Osteocyte (in vitro differentiated cells): ENCODE measurements at places on chromosomes 2 and 18. TPM values are rescaled to one million over a fixed set of nuclear protein-coding genes. Genes with fewer than 3 reads are reported as not detected.

DNA sequence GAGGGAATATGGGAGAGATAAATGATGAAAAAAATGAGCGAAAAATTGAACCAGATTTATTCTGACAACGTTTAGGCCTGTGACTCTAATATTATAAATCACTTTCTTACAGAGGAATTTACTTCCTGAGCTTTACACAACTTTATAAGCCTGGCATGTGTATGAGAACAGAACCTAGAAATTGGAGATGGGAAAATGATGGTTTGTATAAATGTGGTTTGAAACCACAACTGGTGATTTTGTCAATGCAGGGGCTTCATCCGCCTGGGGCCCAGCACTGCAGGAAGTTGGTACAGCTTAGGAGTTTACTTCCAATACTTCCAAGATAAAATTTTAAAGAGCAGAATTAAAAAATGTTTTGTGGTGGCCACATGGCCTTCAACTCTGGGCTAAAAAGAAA lies 82.3 kb downstream of the VAPA start:
- H3K27me3 ChIP-seq = peaks cover 20% of the 10 kb centered on the region
- peaks cover 7% of the 10 kb centered on the region for H3K36me3 ChIP-seq
- H3K4me1 ChIP-seq = no peaks in the 10 kb centered on the region

GRCh38 chr2:207501802-207502576 lies 27.8 kb upstream of the CREB1 start:
- no peak overlapping the region for H3K4me3 ChIP-seq
- peaks cover 55% of the 10 kb centered on the region for H3K4me1 ChIP-seq
- DNase-seq = no peak
- no peak overlapping the region for H3K27ac ChIP-seq

GRCh38 chr2:233458826-233459225 lies 104.5 kb downstream of the DGKD start:
- no peaks in the 10 kb centered on the region for H3K4me1 ChIP-seq
- H3K4me3 ChIP-seq = no peak overlapping the region
- H3K27me3 ChIP-seq = no peaks in the 10 kb centered on the region
- DNase-seq = no peak
- H3K27ac ChIP-seq = no peak overlapping the region

DNA sequence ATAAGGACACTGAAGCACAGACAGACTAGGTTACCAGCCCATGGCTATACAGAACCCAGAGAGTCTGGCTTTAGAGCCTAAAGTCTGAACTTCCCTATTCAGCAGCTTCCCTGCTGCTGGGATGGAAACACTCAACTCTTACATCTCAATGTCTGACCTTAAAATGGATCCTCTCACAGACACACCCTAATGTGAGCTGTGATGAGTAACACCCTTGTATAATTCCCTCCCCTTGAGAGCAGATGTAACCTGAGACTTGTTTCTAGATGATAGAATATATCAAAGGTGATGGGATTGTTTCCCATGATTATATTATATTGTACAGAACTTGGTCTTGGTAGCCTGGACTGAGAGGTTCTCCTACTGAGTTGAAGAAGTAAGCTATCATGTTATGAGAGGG lies 577.1 kb upstream of the KLHL29 start:
- no peak overlapping the region for H3K27ac ChIP-seq
- H3K4me3 ChIP-seq = no peak overlapping the region
- no peaks in the 10 kb centered on the region for H3K36me3 ChIP-seq
- no peak for DNase-seq
- no peaks in the 10 kb centered on the region for H3K27me3 ChIP-seq

C2orf15 gene
- total RNA-seq = 0.26 TPM in 1 of 2 replicates, not detected in the other

TSPYL6 gene
- total RNA-seq = not detected in 2 replicates

CYP26B1 gene
- 0.89 and 1.3 TPM in 2 replicates for total RNA-seq

PLCL1 gene
- 1.2 and 1.3 TPM in 2 replicates for total RNA-seq

GRCh38 chr18:21272016-21272579 lies 30.1 kb downstream of the GREB1L start:
- H3K4me1 ChIP-seq = no peaks in the 10 kb centered on the region
- H3K27me3 ChIP-seq = peaks cover 15% of the 10 kb centered on the region
- no peak for DNase-seq

DNA sequence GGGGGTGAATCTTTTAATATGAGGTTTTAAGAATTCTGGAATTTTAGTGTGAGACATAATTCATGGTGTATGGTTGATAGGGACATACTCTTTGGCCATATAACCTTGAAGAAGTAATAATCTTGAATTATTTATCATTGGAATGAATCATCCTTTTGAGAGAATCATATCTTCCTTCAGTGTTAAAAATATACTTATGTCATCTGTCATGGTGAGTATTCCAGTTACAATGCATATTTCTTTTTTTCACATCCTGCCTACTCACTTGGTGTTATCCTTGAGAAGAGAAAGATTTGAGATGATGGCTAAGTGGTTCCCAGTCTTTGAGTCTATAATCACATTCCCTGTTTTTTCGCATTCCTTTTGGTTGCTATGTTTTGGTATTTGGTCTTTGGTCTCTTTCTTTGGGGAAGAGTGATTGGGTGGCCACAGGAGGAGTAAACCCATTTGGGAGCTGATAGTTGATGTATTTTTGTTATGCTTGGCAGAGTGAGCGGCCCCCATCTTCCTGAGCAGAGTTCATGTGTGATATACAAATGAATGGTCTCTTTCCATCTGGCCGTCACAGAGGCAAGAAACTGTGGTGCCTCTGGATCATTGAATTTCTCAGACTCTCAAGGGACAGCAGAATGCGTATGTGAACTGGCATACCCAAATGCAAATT lies 21.6 kb downstream of the ASAP2 start:
- peak; percentile 36 for DNase-seq
- no peaks in the 10 kb centered on the region for H3K27me3 ChIP-seq
- peaks cover 3% of the 10 kb centered on the region for H3K36me3 ChIP-seq
- no peak overlapping the region for H3K4me3 ChIP-seq
- H3K27ac ChIP-seq = peak overlapping the region; percentile 92

HNMT gene
- total RNA-seq = 3.2 and 4.6 TPM in 2 replicates

LYG2 gene
- not detected in 2 replicates for total RNA-seq

DNA sequence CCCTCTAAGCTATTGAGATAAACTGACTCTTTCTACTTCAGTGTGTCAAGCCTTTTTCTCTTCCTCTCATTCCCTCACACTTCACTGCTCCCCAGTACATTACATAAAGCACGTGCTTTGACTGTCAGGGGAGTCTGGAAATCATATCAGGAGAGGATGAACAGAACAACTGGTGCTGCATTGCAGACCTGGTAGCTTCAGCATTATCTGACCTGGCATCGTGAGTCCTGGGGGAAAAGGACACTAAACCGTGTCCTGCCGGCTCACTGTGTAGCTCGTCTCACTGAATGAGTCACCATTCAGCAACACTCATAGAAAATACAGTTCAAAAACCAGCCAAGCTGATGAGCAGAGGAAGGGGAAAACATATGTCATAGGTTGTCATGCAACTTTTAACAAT lies 108.5 kb upstream of the UNC80 start:
- no peaks in the 10 kb centered on the region for H3K27me3 ChIP-seq
- no peak overlapping the region for H3K4me3 ChIP-seq
- no peaks in the 10 kb centered on the region for H3K36me3 ChIP-seq
- no peak overlapping the region for H3K27ac ChIP-seq
- no peak for DNase-seq
- peaks cover 18% of the 10 kb centered on the region for H3K4me1 ChIP-seq

- H3K27ac ChIP-seq = no peak overlapping the region
- peaks cover 19% of the 10 kb centered on the region for H3K27me3 ChIP-seq
- DNase-seq = no peak
- no peaks in the 10 kb centered on the region for H3K36me3 ChIP-seq
- H3K4me3 ChIP-seq = no peak overlapping the region
These were observed 20.2 kb downstream of the CHST9 start for GRCh38 chr18:27164905-27165304.

GRCh38 chr18:70659036-70659925 lies 370.4 kb downstream of the SOCS6 start:
- no peak for DNase-seq
- H3K4me1 ChIP-seq = no peaks in the 10 kb centered on the region
- no peak overlapping the region for H3K4me3 ChIP-seq
- H3K36me3 ChIP-seq = no peaks in the 10 kb centered on the region

DNA sequence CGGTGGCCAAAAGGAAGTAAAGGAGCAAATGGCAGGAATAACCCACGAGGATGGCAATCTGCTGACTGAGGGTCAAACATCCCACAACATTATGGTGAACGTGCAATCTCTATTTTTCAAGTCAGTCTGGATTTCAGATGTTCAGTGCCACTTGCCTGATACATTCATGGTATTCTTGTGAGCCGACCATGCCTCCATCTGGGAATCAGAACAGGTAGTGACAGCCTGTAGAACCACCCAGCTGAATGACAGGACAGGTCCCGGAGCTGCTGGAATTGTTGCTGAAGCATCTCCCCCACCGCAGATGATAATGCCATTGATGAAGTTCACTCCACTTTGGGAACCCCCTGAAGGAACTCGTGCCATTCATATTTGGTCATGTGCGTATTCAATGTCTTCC lies 123.2 kb downstream of the CAPN13 start:
- no peaks in the 10 kb centered on the region for H3K4me1 ChIP-seq
- H3K4me3 ChIP-seq = no peak overlapping the region
- H3K27me3 ChIP-seq = peaks cover 11% of the 10 kb centered on the region
- H3K27ac ChIP-seq = no peak overlapping the region

RTP5 gene
- total RNA-seq = not detected in 2 replicates

UGT1A8 gene
- not detected in 2 replicates for total RNA-seq

GRCh38 chr2:59462422-59463197 lies 1090.8 kb downstream of the BCL11A start:
- no peak overlapping the region for H3K27ac ChIP-seq
- H3K4me3 ChIP-seq = no peak overlapping the region
- H3K36me3 ChIP-seq = no peaks in the 10 kb centered on the region
- H3K4me1 ChIP-seq = no peaks in the 10 kb centered on the region
- no peaks in the 10 kb centered on the region for H3K27me3 ChIP-seq

DNA sequence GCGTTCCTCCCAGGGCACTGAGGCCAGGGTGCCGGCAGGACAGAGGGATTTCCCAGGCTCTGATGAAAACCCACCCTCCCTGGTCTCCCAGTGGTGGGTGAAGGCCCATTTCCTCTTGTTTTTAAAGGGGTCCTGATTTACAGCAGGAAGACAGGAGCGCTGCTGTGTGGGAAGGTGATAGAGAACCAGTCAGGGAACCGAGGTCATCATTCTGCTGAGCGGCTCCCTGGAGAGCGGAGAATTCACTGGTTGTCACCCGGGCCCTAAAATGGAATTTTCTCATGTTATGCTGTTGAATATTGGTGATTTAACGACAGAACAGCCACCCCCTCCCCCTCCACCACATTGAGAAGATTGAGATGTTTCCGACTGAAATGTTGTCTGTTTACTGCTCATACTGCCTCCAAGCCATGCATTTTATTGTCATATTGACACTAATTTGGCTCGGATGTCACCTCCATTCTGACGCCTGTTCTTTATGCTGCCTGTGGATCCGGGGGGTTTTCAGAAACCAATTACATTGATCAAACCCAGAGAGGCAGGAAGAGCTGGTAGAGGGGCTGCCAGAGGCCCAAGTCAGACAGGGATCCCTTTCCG lies 225.2 kb downstream of the GLI2 start:
- H3K4me3 ChIP-seq = no peak overlapping the region
- peaks cover 4% of the 10 kb centered on the region for H3K4me1 ChIP-seq
- H3K27ac ChIP-seq = no peak overlapping the region
- DNase-seq = no peak
- no peaks in the 10 kb centered on the region for H3K27me3 ChIP-seq

- no peaks in the 10 kb centered on the region for H3K27me3 ChIP-seq
- no peak for DNase-seq
- H3K27ac ChIP-seq = no peak overlapping the region
- H3K4me3 ChIP-seq = no peak overlapping the region
These were observed 24.8 kb downstream of the FMNL2 start for GRCh38 chr2:152359573-152360363.

- H3K4me1 ChIP-seq = peaks cover 4% of the 10 kb centered on the region
- H3K36me3 ChIP-seq = no peaks in the 10 kb centered on the region
- no peak for DNase-seq
These were observed 31.0 kb downstream of the RNF125 start for GRCh38 chr18:32049393-32050171.

VWA3B gene
- not detected in 2 replicates for total RNA-seq

DNA sequence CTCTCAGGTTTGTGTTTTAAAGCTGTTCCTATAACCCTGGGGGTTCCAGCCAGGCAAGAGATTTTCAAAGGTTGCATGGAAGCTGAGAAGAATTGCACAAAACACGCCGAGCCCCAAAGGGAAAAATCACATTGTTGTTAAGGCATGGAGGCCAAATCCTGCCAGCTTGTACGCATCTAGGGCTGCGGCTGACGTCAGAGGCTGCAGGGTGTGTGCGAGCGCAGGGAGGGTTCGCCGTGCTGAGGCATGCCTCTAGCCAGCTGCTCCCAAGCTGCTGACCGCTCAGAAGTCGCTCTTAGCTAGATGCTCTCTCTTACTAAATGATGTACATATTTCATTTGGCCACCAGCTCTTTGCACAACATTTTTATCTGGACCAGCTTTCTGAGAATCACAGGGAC lies 191.8 kb downstream of the LPIN1 start:
- no peak overlapping the region for H3K4me3 ChIP-seq
- H3K4me1 ChIP-seq = no peaks in the 10 kb centered on the region
- DNase-seq = no peak
- peaks cover 2% of the 10 kb centered on the region for H3K36me3 ChIP-seq
- no peak overlapping the region for H3K27ac ChIP-seq

DNA sequence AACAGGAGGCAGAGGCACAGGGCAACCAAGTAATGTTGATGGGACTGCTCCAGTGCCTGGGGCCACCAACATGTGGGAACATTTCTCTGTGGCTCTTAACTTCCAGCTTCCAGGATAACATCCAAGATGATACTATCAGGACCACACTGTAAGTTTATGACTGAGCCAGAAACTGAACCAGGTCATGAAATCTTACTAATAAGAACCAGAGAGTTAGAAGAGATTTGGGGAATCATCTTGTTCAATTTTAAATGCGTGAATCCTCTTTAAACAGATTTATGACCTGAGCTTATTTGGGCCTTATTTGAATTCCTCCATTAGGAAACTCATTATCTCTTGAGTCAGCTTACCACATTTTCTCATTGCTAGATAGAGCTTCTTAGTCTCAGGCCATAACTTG lies 45.0 kb downstream of the MAP2 start:
- DNase-seq = no peak
- no peak overlapping the region for H3K4me3 ChIP-seq
- no peak overlapping the region for H3K27ac ChIP-seq
- peaks cover 16% of the 10 kb centered on the region for H3K4me1 ChIP-seq
- peaks cover 2% of the 10 kb centered on the region for H3K36me3 ChIP-seq
- H3K27me3 ChIP-seq = no peaks in the 10 kb centered on the region

ITGA6 gene
- total RNA-seq = 4.2 and 5.1 TPM in 2 replicates
